ENCODE measurements at places on chromosomes 12 and 14. TPM values are rescaled to one million over a fixed set of nuclear protein-coding genes. Genes with fewer than 3 reads are reported as not detected.

The NOPCHAP1 gene
- 10.5 TPM for total RNA-seq

DNA sequence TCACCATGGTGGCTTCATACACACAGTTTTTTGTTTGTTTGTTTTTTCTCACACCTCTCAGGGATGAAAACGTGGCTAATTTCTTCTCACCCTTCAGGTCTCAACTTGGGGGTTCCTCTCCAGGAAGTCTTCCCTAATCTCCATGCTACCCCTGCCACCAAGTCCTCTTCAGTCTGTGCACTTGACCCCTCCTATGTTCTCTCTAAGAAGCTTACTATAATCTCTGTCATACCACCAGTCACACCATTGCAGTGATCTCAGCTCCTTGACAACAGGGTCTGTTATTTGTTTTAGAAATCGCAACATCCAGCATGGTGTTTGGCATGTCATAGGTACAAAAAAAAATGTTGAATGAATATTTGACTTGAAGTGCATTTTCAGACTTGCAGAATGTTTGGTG, 83.4 kb downstream of the PRORP start:
- no peak for DNase-seq

DNA sequence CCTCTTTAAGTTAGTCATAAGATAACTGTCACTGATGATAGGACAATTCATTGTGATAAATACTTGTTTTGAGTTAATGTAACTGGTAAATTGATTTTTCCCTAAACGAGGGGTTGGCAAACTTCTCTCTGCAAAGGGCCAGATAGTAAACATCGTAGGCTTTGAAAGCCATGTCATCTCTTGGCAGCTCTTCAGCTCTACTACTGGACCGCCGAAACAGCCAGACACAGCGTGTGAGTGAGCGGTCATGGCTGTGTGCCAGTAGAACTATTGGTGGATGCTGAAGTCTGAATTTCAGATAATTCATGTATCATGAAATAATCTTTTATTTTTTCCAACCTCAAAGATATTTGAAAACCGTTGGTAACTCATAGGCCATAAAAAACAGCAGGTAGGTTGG, 9.9 kb downstream of the PIWIL1 start:
- no peak for DNase-seq

DNA sequence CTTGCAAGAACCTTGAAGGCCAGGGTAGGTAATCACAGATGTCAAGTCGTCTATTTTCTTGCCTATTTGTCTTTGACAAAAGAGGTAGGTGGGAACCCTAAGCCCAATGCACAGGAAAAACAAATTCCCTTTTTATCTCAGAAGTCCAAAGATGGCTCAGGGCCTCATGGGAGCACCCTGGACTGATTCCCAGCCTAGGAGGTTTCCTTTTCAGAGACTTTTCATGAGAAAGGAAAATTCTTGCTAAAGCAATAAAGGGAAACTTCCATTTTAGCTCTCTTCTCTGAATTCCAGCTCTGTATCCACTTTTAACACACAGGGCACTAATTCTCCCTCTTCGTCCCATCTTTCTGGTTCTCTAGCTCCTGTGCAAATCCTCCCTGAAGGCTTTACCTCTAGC, 1.2 kb downstream of the ZNF641 start:
- DNase-seq: peak; percentile 68

The CFAP54 gene
- 0.38 TPM for total RNA-seq

- DNase-seq: no peak
Measured at GRCh38 chr12:96198965-96199364, 4.8 kb downstream of the ELK3 start.

DNA sequence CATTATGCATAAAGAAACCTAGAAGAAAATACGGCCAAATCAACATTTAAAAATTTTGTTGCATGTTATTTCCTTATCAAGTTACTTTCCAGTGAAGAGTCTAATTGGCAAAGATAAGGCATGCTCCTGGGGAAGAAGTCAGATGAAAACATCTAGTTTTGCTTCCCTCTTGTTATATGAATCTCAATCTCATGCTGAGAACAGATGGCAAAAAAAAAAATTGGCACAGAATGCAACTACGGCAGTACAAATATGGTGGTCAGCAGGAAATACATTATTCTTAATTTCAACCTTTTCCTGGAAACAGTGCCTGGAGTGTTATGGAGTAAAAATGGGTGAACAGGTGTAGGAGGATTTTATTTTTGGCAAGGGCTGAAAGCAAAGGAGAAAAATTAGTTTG, 32.8 kb downstream of the HECTD4 start:
- DNase-seq: no peak

The TMTC1 gene
- total RNA-seq: 49.5 TPM

DNA sequence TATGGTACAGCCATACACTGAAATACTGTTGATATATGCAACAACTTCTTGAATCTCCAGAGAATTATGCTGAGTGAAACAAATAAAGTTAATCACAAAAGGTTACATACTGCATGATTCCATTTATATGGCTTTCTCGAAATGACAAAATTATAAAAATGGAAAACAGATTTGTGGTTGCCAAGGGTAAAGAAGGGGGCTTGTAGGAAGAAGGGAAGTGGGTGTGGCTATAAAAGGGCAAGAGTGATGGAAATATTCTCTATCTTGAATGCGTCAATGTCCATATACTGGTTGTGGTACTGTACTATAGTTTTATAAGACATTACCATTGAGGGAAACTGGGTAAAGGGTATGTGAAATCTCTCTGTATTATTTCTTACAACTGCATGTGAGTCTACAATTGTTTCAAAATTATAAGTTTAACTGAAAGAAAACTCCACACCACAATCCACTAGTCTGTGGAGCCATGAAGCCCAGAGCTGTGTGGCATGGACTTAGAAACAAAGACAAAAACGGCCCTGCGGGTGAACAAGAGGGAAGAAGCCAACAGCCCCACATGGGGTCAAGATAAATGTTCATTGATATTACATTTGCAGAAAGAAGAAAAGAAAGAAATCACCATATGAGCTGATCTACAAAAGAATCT, 18.3 kb upstream of the TSPAN11 start:
- DNase-seq: no peak

DNA sequence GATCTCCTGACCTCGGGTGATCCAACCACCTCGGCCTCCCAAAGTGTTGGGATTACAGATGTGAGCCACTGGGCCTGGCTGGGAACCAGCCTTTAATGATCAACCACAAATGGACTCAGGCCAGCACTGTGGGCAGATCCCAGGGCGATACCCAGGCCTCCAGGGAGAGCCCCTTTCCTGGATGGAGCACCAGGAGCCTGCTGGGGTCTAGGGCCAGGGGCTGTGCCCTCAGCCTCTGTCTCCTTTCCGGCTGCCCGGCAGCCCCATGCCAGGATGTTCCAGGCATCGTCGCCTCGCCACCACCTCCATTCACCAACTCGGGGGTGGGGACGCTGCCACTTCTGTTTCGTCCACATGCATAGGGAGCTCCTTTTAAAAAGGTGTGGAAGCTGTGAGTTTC, 2.3 kb downstream of the ADGRD1 start:
- no peak for DNase-seq

GRCh38 chr14:59254911-59255545, 66.6 kb downstream of the DAAM1 start:
- DNase-seq: peak; percentile 58

- DNase-seq: no peak
Measured at GRCh38 chr12:46370380-46370734, 2.2 kb downstream of the SLC38A2 start.

GRCh38 chr12:80598004-80598606, 109.3 kb upstream of the MYF6 start:
- no peak for DNase-seq

The HOXC6 gene
- total RNA-seq: not detected

The SYNJ2BP gene
- total RNA-seq: 35.3 TPM

DNA sequence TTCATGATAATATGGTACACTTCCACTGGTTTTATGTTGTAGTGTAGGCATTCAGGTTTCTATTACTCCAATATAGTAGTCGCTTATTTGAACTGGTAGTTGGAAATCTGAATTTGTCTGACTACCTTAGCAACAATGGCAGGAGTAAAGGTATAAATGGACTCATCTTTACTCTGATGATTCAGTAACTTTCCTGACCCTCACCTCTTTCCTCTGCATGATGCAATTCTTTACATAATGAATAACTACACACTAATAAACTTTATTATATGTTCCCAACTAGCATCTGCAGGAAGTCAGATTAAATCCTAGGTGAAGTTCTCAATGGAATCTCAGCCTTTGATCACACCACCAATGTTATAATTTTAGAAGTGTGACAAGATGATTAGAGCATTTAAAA, 70.5 kb upstream of the ATP2B1 start:
- no peak for DNase-seq

- DNase-seq: no peak
Measured at GRCh38 chr12:93624595-93625294, 52.3 kb downstream of the SOCS2 start.

- no peak for DNase-seq
Measured at GRCh38 chr12:131121705-131122405, 168.1 kb downstream of the ADGRD1 start.

DNA sequence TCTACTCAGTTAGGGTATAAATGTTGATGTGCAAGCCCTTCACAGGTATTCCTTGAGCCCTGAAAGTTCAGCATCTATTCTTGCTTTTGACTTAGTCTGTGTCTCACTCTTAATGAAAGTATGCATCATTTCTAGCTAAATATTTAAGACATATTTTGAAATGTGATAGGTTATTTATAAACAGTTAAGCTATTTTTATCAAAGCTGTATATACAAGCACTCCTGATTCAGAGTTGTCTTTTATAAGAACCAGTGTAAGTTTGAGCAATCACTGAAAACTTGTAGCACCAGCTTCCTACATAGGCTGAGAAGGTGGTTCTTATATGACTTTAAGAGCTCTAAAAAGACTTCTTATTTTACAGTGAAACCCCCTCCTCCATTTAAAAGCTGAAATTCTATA, 98.6 kb downstream of the MYF5 start:
- DNase-seq: no peak

DNA sequence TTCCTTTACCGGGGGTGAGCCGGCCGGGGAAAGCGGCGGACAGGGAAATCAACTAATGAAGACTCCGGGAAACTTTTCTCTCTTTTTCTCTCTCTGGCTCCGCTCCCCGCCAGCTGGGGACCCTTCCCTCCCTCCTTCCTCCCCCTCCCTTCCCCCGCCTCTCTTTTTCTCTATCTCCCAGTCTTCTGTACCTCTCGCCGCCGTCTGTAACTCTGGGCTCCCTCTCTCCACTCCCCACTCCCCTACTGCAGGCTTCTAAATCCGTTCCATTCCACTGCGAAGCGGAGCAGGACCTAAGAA, 6.9 kb upstream of the HOXC11 start:
- DNase-seq: no peak

DNA sequence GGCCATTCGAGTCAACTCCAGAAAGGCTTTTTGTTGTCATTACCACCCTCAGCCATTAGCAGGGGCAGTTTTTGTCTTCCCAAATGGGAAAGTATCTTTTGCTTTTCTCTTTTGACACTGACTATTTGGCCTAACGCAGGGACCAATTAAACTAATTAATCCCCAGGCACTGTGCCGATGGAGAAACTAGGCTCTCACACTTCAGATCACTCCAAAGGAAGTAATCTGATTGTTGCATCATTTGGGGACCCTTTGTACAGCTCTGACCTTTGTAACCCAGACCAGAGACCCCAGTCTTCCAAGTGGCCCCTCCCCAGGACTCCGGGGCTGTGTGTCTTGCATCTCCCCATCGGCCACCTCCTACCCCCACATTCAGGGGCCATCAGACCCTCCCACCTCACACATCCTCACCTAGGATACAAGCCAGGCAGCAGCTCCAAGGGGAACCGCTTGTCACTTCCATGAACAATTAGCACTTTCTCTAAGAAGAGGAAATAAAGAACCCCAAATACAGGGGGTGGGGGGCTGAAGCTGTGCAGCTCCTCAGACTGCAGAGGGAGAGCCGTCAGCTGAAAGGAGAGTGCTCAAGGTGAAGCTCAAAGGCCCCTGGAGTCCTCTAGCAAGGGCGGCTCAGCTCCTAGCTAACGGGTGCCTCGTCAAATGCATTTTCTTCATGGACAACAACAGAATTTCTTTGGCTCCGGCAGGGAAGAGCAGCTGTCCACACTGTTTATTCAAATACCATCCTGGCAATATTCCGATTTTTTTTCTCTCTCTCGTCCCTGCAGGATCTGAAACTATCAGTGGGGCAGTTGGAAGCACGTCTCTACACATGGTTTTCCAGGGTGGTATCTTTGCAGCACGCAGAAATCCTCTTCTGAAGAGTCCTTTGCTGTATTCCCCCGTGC, 64.3 kb upstream of the DIO3 start:
- DNase-seq: peak; percentile 2

DNA sequence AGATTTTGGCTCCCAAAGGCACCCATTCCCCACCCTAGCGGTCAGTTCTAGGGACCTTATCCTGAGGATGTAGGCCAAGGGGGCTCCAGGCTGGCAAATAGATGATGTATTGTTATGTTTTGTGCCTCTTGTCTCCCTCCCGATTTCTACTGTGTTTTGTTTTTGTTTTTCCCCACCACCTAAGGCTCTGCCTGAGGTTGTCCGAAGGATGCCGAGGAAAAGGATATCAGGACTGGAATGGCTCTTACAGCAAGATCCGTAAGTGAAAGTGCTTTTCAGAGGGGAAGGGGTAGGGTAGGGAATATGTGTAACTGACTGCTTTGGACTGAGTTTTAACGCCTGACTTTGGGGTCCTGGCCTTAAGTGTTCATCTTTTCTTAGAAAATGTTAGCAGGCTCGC, 6.6 kb downstream of the FOXG1 start:
- DNase-seq: no peak

DNA sequence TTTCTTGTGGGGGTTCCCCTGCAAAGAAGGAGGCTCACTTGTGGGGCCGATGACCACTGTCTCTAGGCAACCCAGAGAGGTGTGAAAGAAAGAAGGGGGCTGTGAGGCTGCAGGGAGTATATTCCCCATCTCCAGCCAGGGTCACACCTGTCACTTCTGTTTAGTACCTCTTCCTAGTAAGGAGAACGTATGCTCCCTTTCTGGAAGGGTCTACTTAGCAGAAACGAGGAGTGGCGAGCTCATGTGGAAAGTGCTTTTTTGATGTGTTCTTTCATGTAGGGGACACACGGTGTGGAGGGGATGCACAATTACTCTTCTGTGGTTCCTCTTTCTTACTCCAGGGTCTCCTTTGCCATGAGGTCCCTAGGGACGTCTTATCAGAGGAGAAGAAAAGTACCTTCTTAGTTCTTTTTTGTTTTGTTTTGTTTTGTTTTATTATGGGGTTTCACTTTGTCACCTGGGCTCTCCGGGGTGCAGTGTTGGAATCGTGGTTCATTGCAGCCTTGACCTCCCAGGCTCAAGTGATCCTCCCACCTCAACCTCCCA, 58.3 kb downstream of the PRKCH start:
- no peak for DNase-seq

- no peak for DNase-seq
Measured at GRCh38 chr14:91412939-91413338, 4.7 kb downstream of the CCDC88C start.

The LMNTD1 gene
- total RNA-seq: 0.82 TPM

- DNase-seq: no peak
Measured at GRCh38 chr12:125070112-125070511, 4.9 kb downstream of the AACS start.

GRCh38 chr12:108605690-108606406, 8.0 kb upstream of the TMEM119 start:
- DNase-seq: no peak

The RND1 gene
- 0.79 TPM for total RNA-seq
